Smooth muscle cell of trachea (primary cell): ENCODE measurements at places on chromosomes 7 and 10. TPM values are rescaled to one million over a fixed set of nuclear protein-coding genes. Genes with fewer than 3 reads are reported as not detected.

The RPEL1 gene
- total RNA-seq, result under 0.01 and 0.15 TPM in 2 replicates

The AKR1C2 gene
- total RNA-seq, result 51.9 and 62.1 TPM in 2 replicates

The TAS2R41 gene
- total RNA-seq, result 0.17 TPM in 1 of 2 replicates, not detected in the other

The GRID1 gene
- under 0.01 TPM in 1 of 2 replicates, not detected in the other for total RNA-seq

The HOXA4 gene
- total RNA-seq, result 0.58 and 0.66 TPM in 2 replicates

The GJD4 gene
- total RNA-seq, result not detected in 2 replicates

The EPO gene
- not detected in 2 replicates for total RNA-seq

The IQCE gene
- total RNA-seq, result 9.0 and 16.9 TPM in 2 replicates

The AKR1C4 gene
- not detected in 2 replicates for total RNA-seq

The CREB5 gene
- total RNA-seq, result 37.7 and 48.1 TPM in 2 replicates

The C10orf67 gene
- total RNA-seq, result under 0.01 and 0.44 TPM in 2 replicates

The PNLIPRP3 gene
- 0.17 TPM in 1 of 2 replicates, not detected in the other for total RNA-seq

The RBM20 gene
- not detected in 2 replicates for total RNA-seq

The LEP gene
- not detected in 2 replicates for total RNA-seq

The CPXM2 gene
- 12.9 and 43.8 TPM in 2 replicates for total RNA-seq

The AZGP1 gene
- total RNA-seq, result not detected in 2 replicates

The UNCX gene
- total RNA-seq, result not detected in 2 replicates

The SYCE1 gene
- total RNA-seq, result 0.33 TPM in 1 of 2 replicates, not detected in the other

The C7orf57 gene
- total RNA-seq, result not detected in 2 replicates

The TMEM273 gene
- not detected in 2 replicates for total RNA-seq

The NYAP1 gene
- 1.3 and 3.5 TPM in 2 replicates for total RNA-seq

The ECHDC3 gene
- total RNA-seq, result 13.9 and 15.1 TPM in 2 replicates

The XRCC2 gene
- total RNA-seq, result 0.50 and 2.6 TPM in 2 replicates

The PLXNA4 gene
- 1.9 and 3.6 TPM in 2 replicates for total RNA-seq

The NOD1 gene
- total RNA-seq, result 6.9 and 9.9 TPM in 2 replicates

The FIS1 gene
- total RNA-seq, result 130 and 262 TPM in 2 replicates

The COL17A1 gene
- under 0.01 and 1.6 TPM in 2 replicates for total RNA-seq

The PDK4 gene
- total RNA-seq, result 0.29 and 0.66 TPM in 2 replicates

The GPR37 gene
- 1.7 and 4.5 TPM in 2 replicates for total RNA-seq

The VSIR gene
- 15.1 and 95.4 TPM in 2 replicates for total RNA-seq

The GPR146 gene
- total RNA-seq, result 1.2 and 5.0 TPM in 2 replicates

The NUTM2D gene
- 2.2 and 4.1 TPM in 2 replicates for total RNA-seq

The RBP3 gene
- total RNA-seq, result not detected in 2 replicates

The AKR1D1 gene
- not detected in 2 replicates for total RNA-seq

The GRID2IP gene
- total RNA-seq, result 0.15 TPM in 1 of 2 replicates, not detected in the other

The GLI3 gene
- 6.9 and 9.3 TPM in 2 replicates for total RNA-seq

The PIK3AP1 gene
- 0.50 TPM in 1 of 2 replicates, not detected in the other for total RNA-seq

The ACSL5 gene
- total RNA-seq, result 1.3 and 5.0 TPM in 2 replicates

The TRIM4 gene
- 38.3 and 46.0 TPM in 2 replicates for total RNA-seq

The CHAT gene
- not detected in 2 replicates for total RNA-seq

The SERPINE1 gene
- 123 and 260 TPM in 2 replicates for total RNA-seq

The HYAL4 gene
- 0.17 and 0.44 TPM in 2 replicates for total RNA-seq

The DLG5 gene
- 46.1 and 75.8 TPM in 2 replicates for total RNA-seq

The PON2 gene
- 56.1 and 65.9 TPM in 2 replicates for total RNA-seq

The MYH16 gene
- total RNA-seq, result not detected in 2 replicates

The LBX1 gene
- not detected in 2 replicates for total RNA-seq

The LIPJ gene
- total RNA-seq, result 0.17 TPM in 1 of 2 replicates, not detected in the other

The MRPS24 gene
- 100 and 122 TPM in 2 replicates for total RNA-seq

The JCAD gene
- total RNA-seq, result 2.0 and 8.9 TPM in 2 replicates

The BHLHA15 gene
- 1.7 TPM in 1 of 2 replicates, not detected in the other for total RNA-seq

The NOLC1 gene
- 25.9 and 28.4 TPM in 2 replicates for total RNA-seq

The KLLN gene
- total RNA-seq, result 0.73 and 1.2 TPM in 2 replicates

The FOXK1 gene
- total RNA-seq, result 29.5 and 32.4 TPM in 2 replicates

The MINPP1 gene
- 36.4 and 52.4 TPM in 2 replicates for total RNA-seq

The NEUROD6 gene
- not detected in 2 replicates for total RNA-seq

The CTAGE15 gene
- not detected in 2 replicates for total RNA-seq

The SPDYE16 gene
- 0.33 and 0.44 TPM in 2 replicates for total RNA-seq

The GATA3 gene
- not detected in 2 replicates for total RNA-seq
